ENCODE measurements at places on chromosomes 4 and X.

DNA sequence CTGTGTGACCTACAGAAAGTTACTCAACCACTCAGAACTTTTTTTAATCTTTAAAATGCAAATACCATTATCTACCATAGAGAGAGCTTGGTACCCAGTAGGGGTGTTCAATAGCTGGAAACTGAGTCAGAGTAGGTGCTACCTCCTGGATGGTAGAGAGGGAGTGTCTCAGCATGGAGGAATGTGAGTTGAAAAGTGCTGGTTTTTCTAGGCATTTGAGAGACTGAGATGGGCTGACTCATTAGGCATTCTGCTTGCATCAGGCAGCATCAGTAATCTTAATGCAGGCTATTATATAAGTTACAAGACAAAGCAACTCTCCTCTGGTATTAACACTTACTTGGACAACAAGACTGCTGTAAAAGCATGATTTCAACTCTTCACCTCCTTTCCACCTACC is 70.9 kb upstream of the ARHGEF9 start:
- DNase-seq, result no peak

- DNase-seq, result no peak
Observed at GRCh38 chr4:155946486-155946885, 7.2 kb downstream of the CTSO start.

DNA sequence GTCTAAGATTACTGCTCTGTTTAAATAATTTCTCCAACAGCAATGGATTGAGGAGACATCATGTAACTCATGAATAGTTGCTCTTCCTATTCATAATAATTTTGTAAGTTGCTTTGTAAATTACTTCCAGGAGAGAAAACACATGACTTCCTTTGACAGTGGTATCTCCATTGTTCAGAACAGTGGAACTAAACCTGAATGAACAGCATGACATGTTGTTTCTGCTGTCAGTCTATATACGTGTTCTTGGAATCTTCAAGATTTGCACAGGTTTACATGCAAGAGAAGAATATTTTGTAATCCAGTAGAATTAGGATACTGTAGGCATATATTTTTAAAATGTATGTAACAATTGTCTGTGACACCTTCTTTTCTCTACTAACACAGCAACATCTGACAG is 618.8 kb upstream of the GRID2 start:
- DNase-seq, result no peak

GRCh38 chr4:3770323-3771163 is 4.4 kb downstream of the ADRA2C start:
- DNase-seq, result no peak

All from stimulated activated CD8-positive, alpha-beta memory T cell treated with anti-CD3 and anti-CD28 coated beads, Interleukin-7, amount 100 ng/mL, for 4 hours (primary cell).